ENCODE measurements at places on chromosomes 3 and 15. TPM values are rescaled to one million over a fixed set of nuclear protein-coding genes. Genes with fewer than 3 reads are reported as not detected.

MCF2L2 gene
- 0.44 TPM for polyA plus RNA-seq

DNA sequence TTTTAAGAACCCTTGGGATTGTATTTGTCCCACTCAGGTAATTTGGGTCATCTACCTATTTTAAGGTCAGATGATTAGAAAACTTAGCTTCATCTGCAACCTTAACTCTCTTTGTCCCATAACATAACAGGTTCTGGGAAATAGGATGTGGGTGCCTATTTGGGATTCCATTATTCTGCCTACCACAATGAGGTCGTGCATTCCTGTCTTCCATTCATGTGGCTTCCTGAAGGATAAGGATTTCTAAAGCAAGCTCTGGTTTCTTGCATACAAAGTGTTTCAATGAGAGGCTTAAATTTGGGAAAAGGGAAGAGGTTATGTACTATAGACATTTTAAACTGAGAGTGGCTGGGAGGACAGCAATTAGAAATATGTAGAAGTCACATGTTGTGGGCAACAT is 190.3 kb downstream of the MCTP2 start:
- no peak for DNase-seq

- DNase-seq = no peak
These were observed 197.7 kb downstream of the CD47 start for GRCh38 chr3:107892955-107893624.

DNA sequence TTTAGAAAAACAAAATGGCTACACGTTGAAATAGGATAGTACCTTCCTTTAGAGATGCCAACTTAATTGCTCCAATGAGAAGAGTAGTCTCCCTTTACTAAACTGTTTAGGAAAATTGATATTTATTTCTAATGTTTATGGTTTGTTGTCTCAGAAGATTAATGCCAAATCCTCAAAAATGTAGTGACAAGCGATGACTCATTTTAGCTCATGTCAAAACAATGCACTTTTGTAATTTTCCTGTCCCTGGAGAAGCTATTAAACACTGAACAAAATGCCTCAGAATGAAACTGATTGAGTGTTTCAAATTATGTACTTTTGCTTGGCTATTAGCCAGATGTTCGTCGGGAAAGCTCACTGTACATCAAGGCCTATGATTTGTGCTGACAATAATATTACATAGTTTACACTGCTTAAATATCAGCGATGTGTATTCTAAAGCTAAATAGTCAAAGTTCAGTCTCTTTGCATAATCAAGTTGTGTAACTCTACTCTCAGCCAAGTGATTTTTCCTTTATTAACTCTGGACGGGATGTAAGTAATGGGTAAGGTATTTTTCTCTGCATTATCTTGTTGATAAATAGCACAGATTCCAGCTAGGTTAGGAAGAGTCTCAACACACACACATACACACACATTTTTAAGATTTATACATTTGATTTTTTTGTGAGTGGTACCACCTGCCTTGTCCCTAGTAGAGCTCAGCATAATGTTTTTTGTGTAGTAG is 83.7 kb downstream of the CMSS1 start:
- DNase-seq = no peak

- no peak for DNase-seq
These were observed 446.5 kb downstream of the GRM7 start for GRCh38 chr3:7307410-7307809.

LRRIQ4 gene
- not detected for polyA plus RNA-seq

GRCh38 chr15:92942706-92943105 is 42.6 kb downstream of the CHD2 start:
- no peak for DNase-seq

SLC30A4 gene
- polyA plus RNA-seq = 5.4 TPM

ANAPC13 gene
- 68.0 TPM for polyA plus RNA-seq

GRCh38 chr15:37095770-37096557 is 4.4 kb downstream of the MEIS2 start:
- no peak for DNase-seq

- no peak for DNase-seq
These were observed 510 bp downstream of the ARL14 start for GRCh38 chr3:160677459-160677881.

- DNase-seq = no peak
These were observed 35.7 kb downstream of the EEFSEC start for GRCh38 chr3:128188956-128189355.

DNA sequence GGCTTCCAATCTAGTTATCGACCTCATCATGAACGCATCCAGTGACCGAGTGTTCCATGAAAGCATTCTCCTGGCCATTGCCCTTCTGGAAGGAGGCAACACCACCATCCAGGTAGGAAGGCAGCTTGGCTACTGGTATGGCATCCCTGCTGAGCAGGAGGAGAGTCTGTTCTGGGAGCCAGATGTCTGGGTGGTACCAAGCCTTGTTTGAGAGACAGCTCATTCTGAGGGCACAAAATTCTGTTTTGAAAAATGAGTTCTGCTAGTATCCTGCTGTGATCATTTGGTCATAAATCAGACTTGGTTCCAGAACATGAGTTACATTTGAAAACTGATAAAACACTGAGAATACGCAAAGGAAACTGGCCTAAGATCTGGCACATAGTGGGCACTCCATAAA is 242.1 kb downstream of the ITPR1 start:
- DNase-seq = no peak

- DNase-seq = peak; percentile 10
These were observed 3.0 kb downstream of the ISL2 start for GRCh38 chr15:76339305-76340197.

DNA sequence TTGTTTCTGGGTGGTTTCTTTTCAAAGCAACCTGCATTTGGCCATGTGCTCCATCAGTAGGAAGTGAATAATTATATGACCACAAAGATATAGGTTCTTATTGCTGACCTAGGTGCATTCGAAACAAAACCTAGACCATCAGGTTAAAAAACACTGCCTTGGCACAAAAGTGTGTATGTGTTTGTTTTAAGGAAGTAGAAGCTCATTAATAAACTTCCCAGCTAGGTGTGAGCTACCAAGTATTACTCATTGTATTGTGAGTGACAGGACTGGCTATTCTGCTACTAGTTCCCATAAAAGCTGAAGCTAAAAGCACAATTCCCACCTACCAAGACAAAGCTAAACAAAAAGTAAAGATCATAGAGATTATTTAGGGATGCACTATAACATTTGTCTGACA is 168.2 kb downstream of the TP63 start:
- no peak for DNase-seq

DNA sequence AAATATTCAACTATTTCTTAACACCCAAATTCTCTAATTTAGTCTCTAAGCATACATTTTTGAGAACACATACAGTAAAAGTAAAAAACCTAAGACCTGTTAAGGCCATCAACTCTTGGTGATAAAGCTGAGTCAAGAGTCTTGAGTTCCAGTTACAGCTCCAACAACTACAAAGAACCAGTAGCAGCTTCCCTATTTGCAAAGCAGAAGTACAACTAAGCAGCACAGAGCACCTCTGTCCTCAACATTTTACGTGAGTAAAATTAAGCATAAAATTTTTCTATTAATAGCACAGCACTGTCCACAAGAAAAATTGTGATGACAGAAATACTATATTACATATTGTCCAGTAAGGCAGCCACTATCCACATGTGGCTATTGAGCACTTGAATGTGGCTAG is 4.4 kb downstream of the PCOLCE2 start:
- no peak for DNase-seq

All from urinary bladder (tissue), 4 donors.